T47D (cell line): ENCODE measurements at places on chromosomes 2 and 18.
A peak's percentile ranks its signal among the peaks of the same experiment; 100 is the strongest.

DNA sequence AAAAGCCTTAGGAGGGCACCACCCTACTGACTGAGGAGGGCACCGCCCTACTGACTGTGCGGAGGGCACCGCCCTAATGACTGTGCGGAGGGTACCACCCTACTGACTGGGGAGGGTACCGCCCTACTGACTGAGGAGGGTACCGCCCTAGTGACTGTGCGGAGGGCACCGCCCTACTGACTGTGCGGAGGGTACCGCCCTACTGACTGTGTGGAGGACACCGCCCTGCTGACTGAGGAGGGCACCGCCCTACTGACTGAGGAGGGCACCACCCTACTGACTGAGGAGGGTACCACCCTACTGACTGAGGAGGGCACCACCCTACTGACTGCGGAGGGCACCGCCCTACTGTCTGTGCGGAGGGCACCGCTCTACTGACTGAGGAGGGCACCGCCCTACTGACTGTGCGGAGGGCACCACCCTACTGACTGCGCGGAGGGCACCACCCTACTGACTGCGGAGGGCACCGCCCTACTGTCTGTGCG lies 150.2 kb upstream of the NFATC1 start:
- peak; percentile 4 for DNase-seq

DNA sequence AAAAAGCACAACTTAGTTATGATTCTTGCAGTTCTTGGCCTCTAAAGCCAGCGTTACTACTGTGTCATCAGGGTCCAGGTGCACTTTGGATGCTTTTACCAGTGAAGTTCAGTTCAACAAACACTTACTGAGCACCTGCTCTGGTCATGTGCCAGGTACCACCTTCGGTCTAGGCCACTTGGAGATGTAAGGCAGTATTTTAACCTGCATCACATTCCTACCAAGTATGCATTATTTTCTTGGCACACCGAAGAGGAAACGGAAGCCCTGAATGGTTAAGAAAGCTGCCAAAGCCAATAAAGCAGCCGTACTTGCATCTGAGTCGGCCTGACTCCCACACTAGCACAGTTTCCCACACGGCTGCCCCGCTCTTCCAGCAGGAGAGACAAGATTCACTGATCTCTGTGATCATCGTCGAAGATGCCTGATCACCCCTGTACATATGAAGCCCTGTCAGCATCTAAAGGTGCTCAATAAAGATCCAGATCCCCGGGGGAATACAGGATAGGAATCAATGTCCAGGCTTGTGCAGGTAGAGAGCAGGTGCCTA lies 427.1 kb downstream of the EIPR1 start:
- peak; percentile 18 for DNase-seq

- peak; percentile 31 for DNase-seq
These were observed 36.4 kb downstream of the PXDN start for GRCh38 chr2:1707771-1708418.

DNA sequence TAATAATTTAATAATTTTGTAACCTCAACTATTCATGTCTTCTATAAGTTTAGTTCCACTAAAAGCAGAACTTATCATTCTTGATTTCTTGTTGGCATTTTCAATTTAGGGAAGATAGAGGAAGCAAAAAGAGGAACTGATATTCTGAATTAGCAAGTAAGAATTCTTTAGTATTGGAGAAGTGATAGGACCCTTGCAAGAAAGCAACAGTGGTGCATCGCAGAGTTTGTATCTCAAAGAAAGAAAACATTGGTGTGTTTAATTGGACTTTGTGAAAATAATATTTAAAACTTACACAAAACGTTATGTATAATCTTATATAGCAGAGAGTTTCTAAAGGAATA lies 36.5 kb upstream of the TNFRSF11A start:
- no peak for DNase-seq

GRCh38 chr2:72111061-72111460 lies 36.6 kb downstream of the CYP26B1 start:
- no peak for DNase-seq

DNA sequence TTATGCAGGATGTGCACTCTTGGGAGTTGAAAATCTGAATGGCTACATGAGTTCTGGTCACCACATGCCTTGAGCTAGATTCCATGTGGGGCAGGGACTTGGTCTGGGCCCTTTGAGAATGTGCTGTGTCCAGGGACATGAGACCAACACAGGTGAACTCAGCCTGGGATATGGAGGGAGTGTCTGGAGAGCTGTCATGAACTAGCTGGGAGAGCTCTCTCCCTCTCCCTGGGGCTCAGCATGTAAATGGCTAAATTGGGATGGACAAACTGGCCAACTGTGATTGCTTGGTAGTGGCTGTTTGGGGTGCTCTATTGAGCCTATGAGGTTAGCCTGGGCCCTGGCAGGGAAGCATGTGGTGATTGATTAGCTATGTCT lies 105.1 kb upstream of the HS6ST1 start:
- DNase-seq, result no peak

- peak; percentile 44 for DNase-seq
These were observed 1.7 kb upstream of the ZNF532 start for GRCh38 chr18:58862851-58863538.

DNA sequence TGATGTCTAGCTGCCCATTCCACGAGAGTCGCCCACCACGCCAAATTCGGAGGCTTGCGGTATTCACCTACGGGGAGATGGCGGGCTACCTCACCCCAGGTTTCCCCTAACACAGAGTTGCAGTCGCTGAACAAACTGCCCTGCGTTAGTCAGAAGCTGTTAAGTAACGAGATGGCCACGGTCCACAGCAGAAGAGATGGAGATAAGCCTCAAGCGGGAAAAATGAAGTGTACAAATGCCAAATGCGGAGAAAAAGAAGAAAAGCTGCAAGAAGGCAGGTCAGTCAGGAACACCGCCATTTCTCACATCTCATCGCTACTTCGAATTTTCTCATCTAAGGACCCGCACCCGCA lies 425 bp downstream of the ASB3 start:
- no peak for DNase-seq

DNA sequence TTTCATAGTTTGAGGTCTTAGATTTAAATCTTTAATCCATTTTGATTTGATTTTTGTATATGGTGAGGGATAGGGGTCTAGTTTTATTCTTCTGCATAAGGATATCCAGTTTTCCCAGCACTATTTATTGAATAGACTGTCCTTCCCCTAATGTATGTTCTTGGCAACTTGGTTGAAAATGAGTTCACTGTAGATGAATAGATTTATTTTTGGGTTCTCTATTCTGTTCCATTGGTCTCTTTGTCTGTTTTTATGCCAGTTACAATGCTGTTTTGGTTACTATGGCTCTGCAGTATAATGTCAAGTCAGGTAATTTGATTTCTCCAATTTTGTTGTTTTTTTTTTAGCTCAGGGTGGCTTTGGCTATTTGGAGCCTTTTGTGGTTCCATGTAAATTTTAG lies 5.9 kb downstream of the FAM171B start:
- no peak for DNase-seq

- no peak for DNase-seq
These were observed 59.1 kb downstream of the MIB1 start for GRCh38 chr18:21799721-21800120.

GRCh38 chr2:222656526-222657446 lies 894 bp upstream of the FARSB start:
- DNase-seq, result no peak

- DNase-seq, result no peak
These were observed 178.6 kb downstream of the SEPTIN10 start for GRCh38 chr2:109435066-109435690.

DNA sequence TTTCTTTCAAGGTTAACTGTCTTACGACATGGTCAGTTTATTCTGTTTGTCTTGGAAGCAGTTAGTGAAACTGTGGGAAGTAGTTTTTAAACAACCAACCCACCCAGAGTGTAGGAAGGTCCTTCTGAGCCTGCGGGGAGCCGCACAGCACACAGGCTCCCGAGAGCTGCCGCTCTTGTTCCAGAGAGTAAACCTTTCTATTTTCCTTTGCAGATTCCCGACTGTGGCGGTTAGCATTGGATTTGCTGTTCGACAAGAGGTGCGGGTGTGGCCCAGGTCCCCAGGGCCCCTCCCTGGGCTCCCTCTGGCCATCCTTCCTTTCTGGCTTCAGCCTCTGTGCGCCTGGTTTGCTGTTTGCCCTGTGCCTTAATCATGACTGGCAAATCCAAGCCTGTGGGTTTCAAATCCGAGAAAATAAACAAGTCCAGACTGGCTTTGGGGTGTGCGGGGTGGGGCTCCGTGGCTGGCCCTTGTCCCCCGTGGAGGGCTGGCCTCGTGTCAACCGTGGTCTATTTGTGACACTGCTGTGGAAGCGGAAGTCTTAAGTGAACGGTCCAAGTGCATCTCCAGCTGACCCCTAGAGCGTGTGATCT lies 30.7 kb downstream of the IMPA2 start:
- no peak for DNase-seq

- no peak for DNase-seq
These were observed 691.8 kb upstream of the NRXN1 start for GRCh38 chr2:51723691-51724090.

GRCh38 chr2:639703-640102 lies 37.5 kb downstream of the TMEM18 start:
- DNase-seq, result no peak

DNA sequence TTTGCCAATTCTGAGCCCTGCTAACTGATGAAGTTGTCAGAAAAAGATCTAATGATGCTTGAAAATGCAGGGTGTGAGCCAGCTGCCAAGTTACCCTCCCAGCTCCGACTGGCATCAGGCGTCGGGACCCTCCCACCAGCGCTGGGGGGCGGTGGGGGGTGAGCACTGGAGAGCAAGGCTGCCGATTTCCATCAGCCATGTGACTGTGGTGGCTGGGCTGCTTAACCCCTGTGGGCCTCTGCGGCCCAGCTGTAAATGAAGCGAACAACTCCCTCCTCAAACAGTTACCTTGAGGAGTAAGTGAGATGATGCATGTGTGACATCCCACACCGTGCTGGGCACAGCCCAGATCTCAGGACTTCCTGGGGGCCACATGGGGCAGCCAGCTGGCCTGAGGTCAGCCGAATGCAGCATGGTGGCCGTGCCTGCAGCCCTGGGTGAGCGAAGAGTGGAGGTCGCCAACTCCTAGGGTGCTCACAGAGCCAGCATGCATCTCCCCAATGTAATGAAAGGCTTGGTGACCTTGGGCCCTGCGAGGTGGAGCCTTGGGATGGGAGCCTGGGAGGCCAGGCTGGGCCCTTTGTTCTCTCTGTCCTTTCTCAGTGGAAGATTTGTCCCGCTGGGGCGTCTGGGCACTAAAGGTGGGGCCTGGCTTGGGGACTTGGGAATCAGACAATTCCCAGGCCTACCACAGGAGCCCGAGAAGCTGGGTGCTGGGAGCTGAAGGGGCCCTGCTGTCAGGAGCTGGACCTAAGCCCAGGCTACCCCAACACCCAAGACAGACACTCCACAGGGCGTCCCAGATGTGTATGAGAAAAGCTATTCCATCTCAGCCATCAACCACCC lies 25.1 kb downstream of the CIB4 start:
- DNase-seq, result no peak
